Stimulated activated CD8-positive, alpha-beta memory T cell treated with anti-CD3 and anti-CD28 coated beads, Interleukin-15, amount 100 ng/mL, for 4 hours (primary cell): ENCODE measurements at places on chromosomes 5 and 9.

DNA sequence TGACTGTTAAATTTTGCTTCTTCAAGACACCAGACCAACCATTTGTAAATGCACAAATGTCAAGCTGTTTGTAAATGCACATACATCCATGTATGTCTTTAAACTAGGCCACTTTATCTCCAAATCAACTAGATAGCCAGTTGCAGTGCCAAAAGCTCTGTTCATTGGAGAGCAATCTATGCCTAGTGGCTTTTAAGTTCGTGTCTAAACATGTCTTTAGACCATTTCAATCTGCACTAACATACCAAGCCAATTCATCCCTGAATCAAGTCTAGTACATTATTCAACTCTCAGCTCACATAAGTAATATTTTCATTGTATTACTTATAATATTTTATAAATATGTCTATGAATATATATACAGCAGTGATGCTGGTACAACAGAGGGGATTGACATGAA, 985.9 kb downstream of the CDH18 start:
- DNase-seq, result no peak

DNA sequence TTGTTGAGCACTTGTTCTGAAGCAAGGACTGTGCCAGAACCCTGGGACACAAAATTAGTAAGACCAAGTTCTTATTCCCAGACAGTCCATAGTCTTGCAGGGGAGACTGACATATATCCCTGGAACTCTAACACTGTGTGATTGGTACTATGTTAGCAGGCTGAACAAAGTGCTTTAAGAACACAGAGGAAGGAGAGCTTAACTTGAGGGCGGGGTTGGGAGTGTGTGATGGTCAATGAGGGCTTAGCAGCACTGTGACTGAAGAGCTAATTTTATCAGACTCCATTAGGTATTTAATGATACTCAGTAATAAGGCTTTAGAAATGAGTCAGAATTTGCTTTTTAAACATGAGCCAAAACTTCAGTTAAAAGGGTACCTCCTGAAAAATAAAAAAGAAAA, 14.9 kb upstream of the SPATA24 start:
- DNase-seq, result no peak

- DNase-seq, result no peak
Measured at GRCh38 chr5:37580106-37580505, 201.0 kb downstream of the WDR70 start.

GRCh38 chr9:134738869-134739659, 97.5 kb downstream of the COL5A1 start:
- DNase-seq, result peak; percentile 2

- no peak for DNase-seq
Measured at GRCh38 chr5:62450259-62450658, 37.7 kb downstream of the IPO11 start.

- DNase-seq, result no peak
Measured at GRCh38 chr5:146048994-146049703, 56.2 kb downstream of the PLAC8L1 start.

GRCh38 chr9:38018958-38019602, 49.9 kb downstream of the SHB start:
- no peak for DNase-seq

DNA sequence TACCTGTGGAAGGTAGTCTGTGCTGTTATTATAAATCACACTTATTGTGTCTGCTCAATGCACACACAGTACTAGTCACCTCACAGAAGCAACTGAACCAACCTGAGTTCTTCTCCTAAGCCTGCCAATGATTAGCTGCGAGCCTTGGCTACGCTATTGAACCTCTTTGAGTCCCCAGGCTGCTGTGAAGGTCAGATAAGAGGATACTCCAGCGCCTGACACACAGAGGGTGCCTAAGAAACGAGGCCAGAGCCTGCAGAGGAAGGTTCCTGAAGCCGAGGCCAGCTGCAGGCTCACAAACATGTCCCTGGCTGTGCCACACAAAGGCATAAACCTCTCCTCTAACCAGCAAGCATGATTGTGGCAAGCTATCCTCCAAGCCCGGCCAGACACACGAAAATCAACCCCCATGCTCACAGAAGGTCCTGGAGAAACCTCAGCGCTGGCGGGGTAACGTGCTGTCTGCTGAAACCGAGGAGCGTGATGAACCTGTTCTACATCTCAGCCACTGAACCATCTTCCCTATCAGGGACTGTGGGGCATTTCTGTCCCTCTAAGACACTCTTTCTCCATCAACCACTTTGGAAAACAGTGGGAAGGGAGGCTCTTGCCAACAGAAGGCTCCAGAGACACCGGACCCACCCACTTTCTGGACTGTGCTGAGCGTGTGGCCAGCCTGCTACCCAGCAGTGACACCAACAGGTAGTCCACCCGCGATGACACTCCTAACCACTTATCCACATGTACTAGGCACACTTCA, 53.2 kb upstream of the SLC25A51 start:
- DNase-seq, result no peak

GRCh38 chr5:34523387-34523726, 132.8 kb upstream of the RAI14 start:
- DNase-seq, result no peak

DNA sequence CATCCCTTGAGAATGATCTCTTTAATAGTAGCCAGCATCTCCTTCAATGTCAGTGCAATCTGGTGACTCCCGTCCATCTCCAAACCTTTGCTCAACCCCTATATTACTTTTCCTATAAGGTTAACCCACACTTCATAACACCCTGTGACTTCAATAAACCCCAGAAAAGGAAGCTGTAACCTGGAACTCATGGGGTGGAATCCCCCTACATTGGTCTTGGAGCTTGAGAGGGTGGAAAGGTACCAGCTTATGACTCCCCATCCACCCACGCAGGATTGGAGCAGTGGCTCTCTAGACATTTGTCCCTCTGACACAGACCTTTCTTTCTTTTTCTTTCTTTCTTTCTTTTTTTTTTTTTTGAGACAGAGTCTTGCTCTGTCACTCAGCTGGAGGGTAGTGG, 54.7 kb upstream of the ZFR start:
- no peak for DNase-seq

- DNase-seq, result no peak
Measured at GRCh38 chr9:123450098-123450770, 94.2 kb downstream of the CRB2 start.

DNA sequence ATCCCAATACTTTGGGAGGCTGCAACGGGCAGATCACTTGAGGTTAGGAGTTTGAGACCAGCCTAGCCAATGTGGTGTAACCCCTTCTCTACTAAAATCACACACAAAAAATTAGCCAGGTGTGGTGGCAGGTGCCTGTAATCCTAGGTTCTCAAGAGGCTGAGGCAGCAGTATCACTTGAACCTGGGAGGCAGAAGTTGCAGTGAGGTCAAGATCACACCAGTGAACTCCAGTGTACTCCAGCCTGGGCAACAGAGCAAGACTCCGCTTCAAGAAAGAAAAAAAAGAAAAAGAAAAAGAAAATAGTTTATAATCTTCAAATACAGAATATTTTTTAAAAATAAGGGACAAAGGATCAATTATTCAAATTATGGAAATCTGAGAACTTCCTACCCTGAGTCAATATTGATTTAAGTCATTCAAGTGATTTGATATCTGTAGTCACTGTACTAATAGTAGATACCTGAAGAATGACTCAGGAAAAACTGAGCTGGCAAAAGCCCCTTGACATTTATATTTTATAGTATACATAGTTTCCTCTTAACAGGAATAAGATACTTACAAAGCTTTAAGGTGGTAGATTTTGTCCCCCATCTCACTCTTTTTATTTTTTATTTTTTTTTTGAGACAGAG, 61.8 kb downstream of the PTBP3 start:
- no peak for DNase-seq

- DNase-seq, result no peak
Measured at GRCh38 chr5:84382363-84383295, 2.1 kb downstream of the EDIL3 start.

GRCh38 chr5:1520791-1521453, 2.8 kb downstream of the LPCAT1 start:
- DNase-seq, result no peak

DNA sequence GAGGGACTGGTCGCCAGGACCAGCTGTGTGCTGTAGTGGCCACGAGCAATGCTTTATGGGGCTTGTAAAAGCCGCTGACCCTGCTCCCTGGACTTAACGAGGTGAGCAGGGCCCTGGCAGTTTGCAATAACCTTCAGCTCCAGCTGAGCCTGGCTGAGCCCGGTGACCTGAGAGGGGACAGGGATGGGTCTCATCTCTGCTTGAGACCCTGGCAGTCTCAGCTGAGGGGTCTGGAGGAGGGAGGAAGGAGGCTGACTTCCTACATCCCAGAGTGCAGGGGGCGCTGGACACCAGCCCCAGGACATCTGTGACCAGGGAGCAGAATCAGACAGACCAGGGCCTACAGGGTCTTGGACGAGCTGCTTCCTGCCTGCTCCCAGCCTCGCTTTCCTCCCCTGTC, 277.5 kb upstream of the MVB12B start:
- no peak for DNase-seq

DNA sequence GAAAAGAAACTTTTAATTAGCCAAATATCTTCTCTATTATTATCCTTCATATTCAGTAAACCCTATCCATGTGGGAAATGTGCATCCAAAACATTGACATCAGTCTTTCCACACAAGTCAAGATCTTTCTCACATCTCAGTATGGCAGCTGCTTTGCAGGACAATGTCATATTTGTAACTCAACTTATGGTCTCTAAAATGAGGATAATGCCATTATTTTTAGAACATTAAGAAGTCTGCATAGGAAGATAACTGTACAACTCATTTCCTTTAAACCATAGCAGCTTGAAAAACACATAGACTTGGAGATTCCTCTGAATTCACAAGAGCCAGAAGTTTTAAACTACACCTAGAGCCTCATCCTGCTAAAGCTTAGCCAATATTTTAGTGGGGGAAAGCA, 43.7 kb downstream of the MCTP1 start:
- DNase-seq, result no peak

- DNase-seq, result no peak
Measured at GRCh38 chr9:117081641-117082317, 333.1 kb downstream of the ASTN2 start.

DNA sequence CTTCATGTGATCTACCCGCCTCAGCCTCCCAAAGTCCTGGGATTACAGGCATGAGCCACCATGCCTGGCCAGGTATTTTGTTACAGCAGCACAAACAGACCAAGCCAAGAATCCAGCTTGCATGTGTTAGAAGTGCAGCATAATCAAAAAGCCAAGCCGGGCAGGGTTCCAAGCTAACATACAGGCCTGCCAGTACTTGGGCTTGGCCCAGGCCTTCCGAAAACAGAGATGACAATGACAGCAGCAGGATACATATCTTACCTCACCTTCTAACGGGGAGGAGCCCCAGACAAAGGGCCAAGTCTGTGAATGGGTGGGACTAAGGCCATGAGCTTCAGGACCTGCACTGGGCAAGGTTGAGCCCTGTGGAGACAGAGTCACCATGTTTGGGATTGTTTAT, 91.4 kb upstream of the ZNF462 start:
- no peak for DNase-seq

DNA sequence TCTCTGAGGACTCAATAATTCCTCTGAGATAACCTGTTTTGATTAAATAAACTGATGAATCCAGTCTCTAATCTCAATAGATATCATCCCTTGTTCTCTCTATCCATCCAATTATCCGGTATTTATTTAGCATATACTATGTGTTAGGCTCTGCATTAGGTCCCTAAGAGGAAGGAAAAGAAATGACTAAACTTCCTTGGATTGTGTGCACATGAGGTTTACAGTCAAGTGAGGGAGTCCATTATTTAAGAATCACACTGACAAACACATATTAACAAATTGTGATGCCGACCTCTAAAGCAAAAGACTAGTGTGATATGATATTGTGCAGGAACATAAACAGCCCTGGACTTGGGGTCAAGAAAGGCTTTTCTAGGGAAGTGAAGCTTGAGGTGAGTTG, 140.8 kb downstream of the HMHB1 start:
- no peak for DNase-seq

- DNase-seq, result no peak
Measured at GRCh38 chr5:7869474-7870136, 657 bp downstream of the MTRR start.

DNA sequence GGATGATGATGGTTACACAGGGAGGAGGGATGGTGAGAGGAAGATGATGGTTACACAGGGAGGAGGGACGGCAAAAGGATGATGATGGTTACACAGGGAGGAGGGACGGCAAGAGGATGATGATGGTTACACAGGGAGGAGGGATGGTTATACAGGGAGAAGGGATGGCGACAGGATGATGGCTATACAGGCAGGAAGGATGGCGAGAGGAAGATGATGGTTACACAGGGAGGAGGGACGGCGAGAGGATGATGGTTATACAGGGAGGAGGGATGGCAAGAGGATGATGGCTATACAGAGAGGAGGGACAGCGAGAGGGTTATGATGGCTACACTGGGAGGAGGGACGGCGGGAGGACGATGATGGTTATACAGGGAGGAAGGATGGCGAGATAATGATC, 64.1 kb upstream of the FCN1 start:
- DNase-seq, result no peak

DNA sequence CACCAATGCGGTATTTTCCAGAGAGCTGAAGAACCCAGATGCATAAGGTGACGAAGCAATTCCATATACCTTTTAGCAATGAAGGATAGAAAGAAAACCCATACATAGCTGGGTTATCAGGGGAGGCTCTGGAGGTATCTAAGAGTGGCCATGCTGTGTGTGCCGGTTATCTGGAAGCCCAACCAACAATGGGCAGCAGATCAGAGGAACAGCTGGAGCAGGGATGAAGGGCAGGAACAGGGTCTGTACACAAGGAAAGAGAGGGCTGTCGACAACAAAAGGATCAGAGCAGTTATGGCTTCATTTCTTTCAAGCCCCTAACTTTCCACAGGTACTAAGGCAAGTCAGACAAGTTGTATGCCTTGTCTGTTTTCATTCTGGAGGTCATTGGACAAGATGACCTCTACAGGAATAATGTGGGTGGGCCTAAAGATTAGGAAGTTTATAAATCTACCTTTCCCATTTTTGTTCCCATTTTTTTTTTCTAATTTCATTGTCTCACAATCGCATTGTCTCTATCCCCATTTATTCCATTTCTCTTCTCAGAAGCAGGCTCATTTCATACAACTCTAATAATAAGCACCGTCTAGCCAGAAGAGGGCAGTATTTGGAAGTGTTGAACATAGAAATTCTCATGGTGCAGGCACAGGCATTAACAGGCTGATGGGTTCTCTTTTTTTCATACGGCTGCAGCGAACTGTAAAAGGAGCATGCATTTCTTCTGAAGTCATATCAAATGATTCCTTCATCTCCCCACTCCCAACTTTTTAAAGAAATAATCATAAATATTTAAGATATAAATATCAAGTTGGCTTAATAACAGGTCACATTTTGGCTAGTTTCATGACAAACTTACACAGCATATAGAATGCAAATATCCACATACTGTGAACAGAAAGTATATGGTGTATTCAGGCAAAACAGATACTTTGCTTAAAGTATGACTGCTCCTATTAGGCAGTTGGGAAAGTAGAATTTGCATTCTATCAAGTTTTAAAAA, 63.5 kb downstream of the ZNF474 start:
- DNase-seq, result no peak

- no peak for DNase-seq
Measured at GRCh38 chr5:124641154-124641792, 105.2 kb downstream of the ZNF608 start.
